K562 (cell line): ENCODE measurements at places on chromosomes 13 and 19. TPM values are rescaled to one million over a fixed set of nuclear protein-coding genes. Genes with fewer than 3 reads are reported as not detected.

- no peaks in the 10 kb centered on the region for H3K27me3 ChIP-seq
- H3K4me1 ChIP-seq: no peaks in the 10 kb centered on the region
- H3K27ac ChIP-seq: no peak overlapping the region
- no peaks in the 10 kb centered on the region for H3K36me3 ChIP-seq
Measured at GRCh38 chr13:38577048-38577447, 109.8 kb upstream of the FREM2 start.

- DNase-seq: no peak
- no peaks in the 10 kb centered on the region for H3K36me3 ChIP-seq
- H3K27ac ChIP-seq: no peak overlapping the region
- H3K4me1 ChIP-seq: no peaks in the 10 kb centered on the region
- no peak overlapping the region for H3K4me3 ChIP-seq
- H3K27me3 ChIP-seq: peaks cover 2% of the 10 kb centered on the region; the same call in 1 of the 3 replicates
Measured at GRCh38 chr19:54311486-54311885, 1.5 kb downstream of the LILRA5 start.

DNA sequence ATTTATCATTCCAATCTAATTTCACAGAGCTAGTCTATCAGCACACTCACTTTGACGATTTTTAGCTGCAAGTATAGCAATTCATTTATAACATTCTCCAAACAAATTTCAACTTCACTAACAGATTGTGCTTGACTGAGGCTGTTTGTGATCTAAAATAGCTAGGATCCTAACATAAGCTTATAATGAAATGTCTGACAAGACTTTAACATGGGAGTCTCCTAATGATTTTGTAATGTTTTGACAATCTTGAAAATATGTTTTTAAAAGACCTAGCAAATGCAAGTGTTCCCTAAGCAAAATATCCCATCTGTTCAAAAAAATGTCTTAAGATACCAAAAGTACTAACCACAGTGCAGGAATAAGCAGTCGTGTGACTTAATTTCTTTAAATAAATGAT is 889.5 kb upstream of the SPRY2 start:
- no peaks in the 10 kb centered on the region for H3K36me3 ChIP-seq
- no peaks in the 10 kb centered on the region for H3K27me3 ChIP-seq
- no peaks in the 10 kb centered on the region for H3K4me1 ChIP-seq
- no peak overlapping the region for H3K27ac ChIP-seq

GRCh38 chr13:66803808-66804456 is 426.2 kb downstream of the PCDH9 start:
- no peaks in the 10 kb centered on the region for H3K4me1 ChIP-seq
- no peak for DNase-seq
- no peaks in the 10 kb centered on the region for H3K36me3 ChIP-seq
- H3K27me3 ChIP-seq: no peaks in the 10 kb centered on the region

- H3K27me3 ChIP-seq: no peaks in the 10 kb centered on the region
- no peak for DNase-seq
- H3K27ac ChIP-seq: no peak overlapping the region
- no peaks in the 10 kb centered on the region for H3K4me1 ChIP-seq
- no peaks in the 10 kb centered on the region for H3K36me3 ChIP-seq
- no peak overlapping the region for H3K4me3 ChIP-seq
Measured at GRCh38 chr13:112438515-112438914, 62.4 kb downstream of the SPACA7 start.

DNA sequence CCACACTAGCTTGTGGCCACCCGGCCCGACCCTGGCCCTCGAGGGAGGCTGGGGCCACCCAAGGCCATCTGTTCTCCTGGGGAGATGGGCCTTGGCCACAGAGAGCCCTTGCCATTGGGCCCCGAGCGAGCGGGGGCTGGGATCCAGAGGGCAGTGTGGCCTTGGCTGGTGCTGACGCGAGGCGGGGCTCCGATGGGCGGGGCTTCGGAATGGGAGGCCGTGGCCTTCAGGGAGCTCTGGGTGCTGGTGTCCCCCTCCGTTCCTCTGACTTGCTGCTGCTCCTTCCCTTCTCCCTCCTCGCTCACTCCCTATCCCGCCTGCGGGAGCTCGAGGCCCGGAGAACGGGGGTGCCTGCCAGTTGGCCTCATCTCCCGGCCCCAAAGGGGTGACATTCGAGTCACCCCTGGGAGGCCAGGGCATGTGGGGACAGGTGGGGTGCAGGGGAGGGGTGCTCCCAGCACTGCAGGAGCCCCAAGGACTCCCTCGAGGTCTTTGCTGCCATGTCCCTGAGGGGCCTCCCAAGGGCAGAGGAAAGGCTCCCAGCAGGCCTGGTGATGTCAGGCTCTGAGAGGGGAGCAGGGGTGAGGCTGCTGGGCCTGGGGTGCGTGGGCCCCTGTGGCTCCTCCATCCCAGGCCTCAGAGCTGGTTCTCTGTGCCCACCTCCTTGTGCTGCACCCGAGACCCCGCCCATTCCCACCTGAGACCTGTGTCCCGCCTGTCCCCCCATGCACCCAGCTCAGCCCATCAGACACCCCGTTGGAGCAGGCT is 4.2 kb downstream of the NCLN start:
- DNase-seq: peak; percentile 69
- H3K27me3 ChIP-seq: no peaks in the 10 kb centered on the region
- H3K4me3 ChIP-seq: no peak overlapping the region
- peaks cover 90% of the 10 kb centered on the region for H3K4me1 ChIP-seq

- peak; percentile 70 for DNase-seq
- no peaks in the 10 kb centered on the region for H3K36me3 ChIP-seq
- no peaks in the 10 kb centered on the region for H3K4me1 ChIP-seq
- H3K27me3 ChIP-seq: no peaks in the 10 kb centered on the region; the same call in 1 of the 2 replicates
Measured at GRCh38 chr19:42606660-42607351, 12.1 kb upstream of the CEACAM8 start.

DNA sequence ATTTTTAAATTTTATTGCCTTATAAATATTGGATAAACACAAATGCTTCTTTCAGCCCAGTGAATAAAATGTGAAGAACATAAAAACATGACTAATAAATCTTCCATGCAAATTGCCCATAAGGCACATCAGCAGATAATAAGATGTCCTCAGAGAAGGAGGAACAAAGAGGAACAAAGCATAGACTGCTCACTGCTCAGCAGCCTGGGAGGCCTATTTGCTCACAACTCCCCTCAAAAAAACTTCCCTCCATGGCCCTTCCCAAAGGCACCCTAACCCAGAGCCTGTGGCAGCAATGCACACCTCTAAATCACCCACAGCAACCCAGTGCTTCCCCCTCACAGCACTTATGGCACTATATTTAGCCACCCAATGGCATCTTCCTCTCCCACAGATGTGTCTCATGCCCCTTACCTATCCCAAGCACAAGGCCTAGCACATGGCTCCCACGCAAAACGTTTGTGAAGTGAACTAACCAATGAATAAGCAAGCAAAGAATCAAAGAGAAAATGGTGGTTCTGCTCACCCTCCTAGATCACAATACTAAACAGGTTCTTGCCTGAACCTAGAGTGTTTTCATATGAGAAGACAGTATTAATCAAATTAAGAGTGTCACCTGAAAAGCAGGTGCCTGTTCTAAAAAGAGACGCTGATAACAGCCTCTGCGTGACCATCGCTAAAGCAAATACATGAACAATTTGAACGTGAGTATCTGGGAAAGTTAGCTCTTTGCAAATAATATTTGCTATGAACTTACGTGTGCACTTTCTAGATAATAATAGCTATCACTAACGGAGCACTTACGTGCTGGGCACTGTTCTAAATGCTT is 96.9 kb downstream of the TBC1D4 start:
- H3K36me3 ChIP-seq: no peaks in the 10 kb centered on the region
- H3K4me1 ChIP-seq: no peaks in the 10 kb centered on the region; the same call in 2 of the 3 replicates
- H3K27me3 ChIP-seq: no peaks in the 10 kb centered on the region
- DNase-seq: no peak
- H3K27ac ChIP-seq: peak overlapping the region; percentile 49; the same call in 2 of the 3 replicates
- H3K4me3 ChIP-seq: no peak overlapping the region

- no peaks in the 10 kb centered on the region for H3K36me3 ChIP-seq
- H3K4me3 ChIP-seq: no peak overlapping the region
- DNase-seq: no peak
- no peaks in the 10 kb centered on the region for H3K27me3 ChIP-seq
Measured at GRCh38 chr19:34969721-34970120, 5.7 kb upstream of the ZNF792 start.

GRCh38 chr13:107299717-107300116 is 731.8 kb upstream of the ARGLU1 start:
- H3K27me3 ChIP-seq: no peaks in the 10 kb centered on the region
- H3K36me3 ChIP-seq: no peaks in the 10 kb centered on the region
- H3K4me1 ChIP-seq: no peaks in the 10 kb centered on the region
- no peak overlapping the region for H3K27ac ChIP-seq
- DNase-seq: no peak

DNA sequence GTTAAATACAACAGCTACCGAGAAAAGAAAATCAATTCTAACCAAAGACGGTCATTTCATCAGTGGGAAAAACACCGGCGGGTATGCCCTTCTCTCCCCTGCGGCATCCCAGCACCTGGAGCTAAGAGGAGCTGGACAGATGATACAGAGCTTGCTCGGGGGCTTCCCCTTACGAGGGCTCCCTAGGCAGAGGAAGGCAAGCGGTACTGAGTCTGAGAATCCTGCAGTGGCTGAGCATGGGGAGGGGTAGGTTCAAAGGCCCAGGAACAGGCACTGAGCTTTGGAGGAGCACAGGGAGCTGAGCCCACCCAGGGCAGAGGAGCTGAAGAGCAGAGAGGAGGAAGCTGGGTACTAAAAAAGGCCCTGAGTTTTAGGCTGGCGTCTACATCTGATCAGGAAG is 12.7 kb downstream of the STK24 start:
- peaks cover 10% of the 10 kb centered on the region; the same call in 1 of the 3 replicates for H3K36me3 ChIP-seq
- H3K4me1 ChIP-seq: no peaks in the 10 kb centered on the region; the same call in 2 of the 3 replicates
- H3K27ac ChIP-seq: no peak overlapping the region
- no peak for DNase-seq

- DNase-seq: no peak
- H3K4me1 ChIP-seq: no peaks in the 10 kb centered on the region
Measured at GRCh38 chr13:40341501-40341900, 324.9 kb downstream of the FOXO1 start.

DNA sequence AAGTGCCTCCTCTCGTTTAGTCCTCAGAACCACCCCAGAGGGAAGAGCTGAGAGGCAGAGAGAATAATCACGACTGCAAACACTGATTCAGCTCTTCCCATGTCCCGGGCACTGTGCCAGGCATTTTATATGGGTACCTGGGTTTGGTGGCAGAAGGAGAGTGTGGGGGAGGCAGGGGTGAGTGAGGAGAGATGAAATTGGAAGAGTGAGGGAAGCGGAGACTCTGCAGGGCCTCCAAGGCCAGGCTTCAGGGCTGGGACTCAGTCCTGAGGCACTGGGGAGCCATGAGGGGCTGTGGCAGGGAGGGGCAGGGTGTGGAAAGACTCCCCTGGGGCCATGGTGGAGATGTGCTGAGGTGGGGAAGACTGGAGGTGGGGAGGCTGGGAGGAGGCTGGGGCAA is 8.7 kb downstream of the SYNGR4 start:
- no peak overlapping the region for H3K4me3 ChIP-seq
- DNase-seq: no peak
- H3K27me3 ChIP-seq: no peaks in the 10 kb centered on the region
- no peaks in the 10 kb centered on the region for H3K36me3 ChIP-seq
- no peaks in the 10 kb centered on the region for H3K4me1 ChIP-seq

DNA sequence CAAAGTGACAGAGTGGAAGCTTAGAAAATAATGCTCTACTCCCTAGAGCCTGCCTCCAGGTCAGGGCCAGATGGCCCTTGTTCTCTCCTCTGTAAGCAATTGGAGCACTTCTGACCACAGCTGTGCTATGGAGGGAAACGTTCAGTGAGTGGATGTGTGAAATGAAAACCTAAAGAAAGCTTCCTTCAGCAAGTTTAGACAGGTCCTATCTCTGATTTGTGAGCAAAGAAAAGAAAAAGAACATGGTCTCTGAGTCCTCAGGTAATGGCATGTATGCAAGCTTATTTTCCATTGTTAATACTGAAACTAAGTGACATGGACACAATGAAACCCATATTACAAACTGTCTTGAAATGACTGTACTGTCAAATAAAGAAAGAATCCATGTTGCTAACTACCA is 1486.8 kb downstream of the EFNB2 start:
- no peak overlapping the region for H3K4me3 ChIP-seq
- no peak overlapping the region for H3K27ac ChIP-seq
- no peaks in the 10 kb centered on the region for H3K4me1 ChIP-seq
- no peak for DNase-seq
- H3K36me3 ChIP-seq: no peaks in the 10 kb centered on the region

DNA sequence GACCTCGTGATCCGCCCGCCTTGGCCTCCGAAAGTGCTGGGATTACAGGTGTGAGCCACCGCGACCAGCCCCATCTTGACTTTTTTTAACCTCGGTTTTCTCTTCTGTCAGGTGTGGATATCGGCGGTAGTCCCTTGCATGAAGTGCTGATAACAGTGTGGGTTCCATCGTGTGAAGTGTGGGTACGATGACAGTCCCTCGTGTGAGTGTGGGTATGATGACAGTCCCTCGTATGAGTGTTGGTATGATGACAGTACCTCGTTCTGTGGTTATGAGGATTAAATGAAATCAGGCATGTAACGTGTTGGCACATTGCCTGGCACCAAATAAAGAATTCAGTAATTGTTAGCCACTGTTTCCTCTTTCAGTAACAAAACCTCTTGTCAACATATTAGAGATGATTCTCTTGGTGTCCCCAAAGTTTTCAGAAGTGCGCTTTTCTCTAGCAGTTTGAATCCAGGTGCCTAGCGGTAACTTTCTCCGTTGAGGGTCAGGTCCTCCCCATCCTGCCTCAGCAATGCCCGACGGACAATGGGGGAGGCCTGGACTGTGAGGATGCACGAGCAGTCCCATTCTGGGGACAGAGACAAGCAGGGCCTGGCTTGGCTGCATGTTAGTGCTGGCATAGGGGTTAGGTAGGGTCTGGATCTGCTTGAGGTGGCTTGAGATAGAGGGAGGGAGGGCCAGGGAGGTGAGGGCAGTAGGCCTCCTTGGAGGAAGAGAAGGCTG is 15.3 kb downstream of the GATAD2A start:
- no peak overlapping the region for H3K27ac ChIP-seq
- H3K4me1 ChIP-seq: peaks cover 19% of the 10 kb centered on the region; the same call in 1 of the 2 replicates
- H3K4me3 ChIP-seq: no peak overlapping the region
- H3K27me3 ChIP-seq: no peaks in the 10 kb centered on the region
- no peak for DNase-seq

DNA sequence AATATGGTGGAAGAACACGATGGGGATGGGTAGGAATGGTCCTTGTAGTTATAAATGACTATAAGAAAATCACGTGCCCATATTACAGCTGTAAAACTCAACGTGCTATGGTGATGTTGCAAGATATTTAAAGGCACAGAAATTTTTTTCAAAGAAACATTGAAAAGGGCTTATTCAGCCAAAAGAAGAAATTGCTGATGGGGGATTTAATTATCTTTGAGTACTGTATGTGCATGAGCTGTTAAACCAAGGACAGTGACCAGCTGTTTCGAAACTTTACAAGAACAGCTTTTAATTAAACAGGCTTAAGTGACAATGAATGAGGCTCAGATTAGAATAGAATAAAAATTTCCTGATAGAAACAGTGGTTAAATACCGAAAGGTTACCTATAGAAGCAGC is 339.0 kb downstream of the HS6ST3 start:
- H3K27ac ChIP-seq: no peak overlapping the region
- H3K27me3 ChIP-seq: no peaks in the 10 kb centered on the region
- no peaks in the 10 kb centered on the region for H3K36me3 ChIP-seq
- no peaks in the 10 kb centered on the region for H3K4me1 ChIP-seq

WTIP gene
- total RNA-seq: 0.31 and 0.53 TPM in 2 replicates

ICAM5 gene
- total RNA-seq: 69.7 and 89.5 TPM in 2 replicates

EPSTI1 gene
- total RNA-seq: not detected in 2 replicates

ZFR2 gene
- not detected in 2 replicates for total RNA-seq

GARIN5A gene
- 0.31 and 0.82 TPM in 2 replicates for total RNA-seq

ICAM4 gene
- 62.6 and 65.5 TPM in 2 replicates for total RNA-seq

CACNG7 gene
- not detected in 2 replicates for total RNA-seq

ZFP14 gene
- total RNA-seq: 0.65 and 1.2 TPM in 2 replicates

FSD1 gene
- total RNA-seq: 1.4 and 1.5 TPM in 2 replicates

SLC25A41 gene
- total RNA-seq: 4.2 and 4.6 TPM in 2 replicates

NKPD1 gene
- 0.04 TPM in 2 replicates for total RNA-seq

CTXN1 gene
- total RNA-seq: 37.4 and 38.9 TPM in 2 replicates

IFNL4 gene
- not detected in 2 replicates for total RNA-seq

SACS gene
- total RNA-seq: 21.3 and 24.0 TPM in 2 replicates
